T-helper 1 cell (primary cell): ENCODE measurements at places on chromosomes 5 and 9.

- no peak for DNase-seq
These were observed 158.8 kb downstream of the C9orf152 start for GRCh38 chr9:110048976-110049698.

DNA sequence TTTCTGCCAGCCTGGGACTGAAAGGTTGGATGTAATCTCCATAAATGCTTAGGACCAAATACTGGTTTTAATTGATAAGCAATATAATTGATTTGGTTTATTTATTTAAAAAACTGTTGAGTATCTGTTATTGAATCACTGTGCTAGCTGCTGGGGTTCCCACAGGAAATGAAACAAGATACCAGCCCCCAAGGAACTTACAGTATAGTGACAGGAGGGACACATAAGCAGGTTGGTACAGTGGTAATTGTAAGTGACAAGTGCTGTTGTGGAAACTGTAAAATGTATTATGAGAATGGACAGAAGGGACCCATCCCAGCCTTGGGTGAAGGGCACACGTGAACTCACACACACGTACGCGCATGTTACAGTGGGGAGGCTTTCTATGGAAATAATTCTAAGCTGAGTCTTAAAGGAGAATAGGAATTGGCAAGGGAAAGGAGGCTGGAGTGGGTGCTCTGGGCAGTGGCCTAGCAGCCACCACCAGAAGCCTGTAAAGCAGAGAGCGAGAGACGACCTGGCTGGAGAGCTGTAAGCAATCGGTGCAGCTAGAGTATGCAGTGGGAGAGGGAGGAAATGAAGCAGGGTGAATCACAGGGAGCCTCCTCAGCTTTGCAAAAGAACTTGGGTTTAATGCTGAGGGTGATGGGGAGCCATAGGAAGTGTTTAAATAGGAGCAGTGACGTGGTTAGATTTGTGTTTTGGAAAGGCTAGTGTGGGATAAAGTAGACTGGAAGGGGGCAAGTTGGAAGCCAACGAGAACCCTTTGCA is 39.3 kb downstream of the GLRA1 start:
- no peak for DNase-seq

DNA sequence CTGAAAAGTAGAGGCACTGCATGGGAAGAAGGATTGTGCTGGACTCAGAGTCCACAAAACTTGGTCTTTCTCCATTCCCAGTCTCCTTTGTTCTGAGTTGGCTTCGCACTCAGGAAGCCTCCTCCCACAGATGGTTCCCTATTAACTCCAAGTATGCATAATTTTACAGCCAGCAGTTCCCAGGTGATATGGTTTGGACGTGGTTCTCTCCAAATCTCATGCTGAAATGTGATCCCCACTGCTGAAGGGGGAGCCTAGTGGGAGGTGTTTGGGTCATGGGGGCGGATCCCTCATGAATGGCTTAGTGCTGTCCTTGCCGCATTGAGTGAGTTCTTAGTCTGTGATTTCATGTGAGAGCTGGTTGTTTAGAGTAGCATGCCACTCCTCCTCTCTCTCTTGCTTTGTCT is 86.6 kb downstream of the FEM1C start:
- DNase-seq: no peak

- no peak for DNase-seq
These were observed 40.9 kb downstream of the TAS2R1 start for GRCh38 chr5:9589049-9589835.

DNA sequence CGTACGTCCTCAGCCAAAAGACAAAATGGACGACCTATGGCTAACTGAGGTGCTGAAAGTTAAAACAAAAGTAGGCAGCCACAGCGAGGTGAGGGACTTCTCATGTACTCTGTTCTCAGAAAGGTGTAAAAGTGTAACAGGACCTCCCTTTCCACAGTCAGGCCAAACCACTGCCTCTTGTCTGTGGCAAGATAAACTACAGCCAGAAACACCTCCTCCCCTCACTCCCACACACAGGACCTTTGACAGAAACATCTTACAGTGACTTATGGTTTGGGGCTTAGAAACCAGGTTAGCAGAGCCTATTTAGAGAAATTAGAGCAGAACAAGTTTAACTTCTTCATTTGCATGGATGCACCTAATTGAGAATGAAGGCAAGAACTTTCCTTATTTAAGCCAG is 499.1 kb upstream of the GRIN3A start:
- no peak for DNase-seq
